Effector memory CD8-positive, alpha-beta T cell (primary cell): ENCODE measurements at places on chromosomes 12 and 14.

GRCh38 chr12:54725233-54725843, 77.2 kb upstream of the DCD start:
- no peak overlapping the region for H3K4me3 ChIP-seq
- H3K27ac ChIP-seq = peak overlapping the region; percentile 5
- no peak for DNase-seq
- H3K36me3 ChIP-seq = no peaks in the 10 kb centered on the region
- H3K4me1 ChIP-seq = peaks cover 4% of the 10 kb centered on the region

GRCh38 chr12:68326716-68327115, 5.4 kb downstream of the MDM1 start:
- H3K27ac ChIP-seq = no peak overlapping the region
- H3K36me3 ChIP-seq = peaks cover 12% of the 10 kb centered on the region
- H3K4me1 ChIP-seq = peaks cover 12% of the 10 kb centered on the region
- H3K4me3 ChIP-seq = no peak overlapping the region
- H3K27me3 ChIP-seq = no peaks in the 10 kb centered on the region
- DNase-seq = no peak

- peak overlapping the region; percentile 8 for H3K27ac ChIP-seq
- no peak for DNase-seq
- H3K4me1 ChIP-seq = no peaks in the 10 kb centered on the region
Observed at GRCh38 chr14:52013984-52014600, 24.7 kb downstream of the RTRAF start.

DNA sequence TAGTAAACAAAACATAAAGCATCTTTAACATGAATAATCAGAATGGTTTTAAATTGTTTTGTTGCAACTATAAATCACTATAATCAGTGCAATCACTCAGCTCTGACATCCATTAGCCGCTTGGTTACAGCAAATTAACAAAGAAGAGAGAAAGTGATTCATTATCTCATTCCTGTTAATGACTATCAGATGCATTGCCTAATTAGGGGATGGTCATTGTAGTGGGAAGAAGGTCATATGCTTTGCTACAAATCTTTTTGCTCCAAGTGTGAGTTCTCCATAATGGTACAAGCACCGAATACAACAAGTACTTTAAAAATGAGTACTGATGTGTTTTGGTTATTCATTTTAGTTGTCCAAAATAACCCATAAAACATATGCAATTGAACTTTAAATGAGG, 272.0 kb downstream of the AKAP6 start:
- H3K27ac ChIP-seq = no peak overlapping the region
- DNase-seq = no peak
- H3K36me3 ChIP-seq = no peaks in the 10 kb centered on the region
- no peak overlapping the region for H3K4me3 ChIP-seq
- H3K27me3 ChIP-seq = no peaks in the 10 kb centered on the region

GRCh38 chr12:123954647-123955350, 17.8 kb downstream of the CCDC92 start:
- no peak for DNase-seq
- no peaks in the 10 kb centered on the region for H3K27me3 ChIP-seq
- H3K4me1 ChIP-seq = peaks cover 14% of the 10 kb centered on the region

GRCh38 chr12:93127582-93128331, 198.7 kb upstream of the EEA1 start:
- no peak overlapping the region for H3K4me3 ChIP-seq
- peaks cover 3% of the 10 kb centered on the region for H3K36me3 ChIP-seq
- H3K4me1 ChIP-seq = no peaks in the 10 kb centered on the region
- peaks cover 1% of the 10 kb centered on the region for H3K27me3 ChIP-seq
- H3K27ac ChIP-seq = no peak overlapping the region
- DNase-seq = no peak

GRCh38 chr12:45756666-45757065, 27.2 kb downstream of the ARID2 start:
- DNase-seq = no peak
- no peak overlapping the region for H3K4me3 ChIP-seq
- H3K27me3 ChIP-seq = no peaks in the 10 kb centered on the region

DNA sequence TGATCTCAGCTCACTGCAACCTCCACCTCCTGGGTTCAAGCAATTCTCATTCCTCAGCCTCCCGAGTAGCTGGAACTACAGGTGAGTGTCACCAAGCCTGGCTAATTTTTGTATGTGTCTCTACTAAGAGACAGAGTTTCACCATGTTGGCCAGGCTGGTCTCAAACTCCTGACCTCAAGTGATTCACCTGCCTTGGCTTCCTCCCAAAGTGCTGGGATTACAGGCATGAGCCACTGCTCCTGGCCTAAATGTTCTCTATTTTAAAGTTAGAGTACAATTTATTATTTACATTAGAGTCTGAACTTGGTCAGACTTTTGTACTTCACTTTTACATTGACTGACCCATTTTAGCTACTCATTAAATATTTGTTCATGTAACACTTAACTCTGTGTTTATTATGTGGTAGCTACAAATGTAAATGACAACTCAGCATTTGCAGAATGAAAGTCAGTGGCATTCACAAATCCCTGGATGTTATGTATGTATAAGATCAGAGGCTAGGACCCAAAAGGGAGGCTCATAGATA, 409.6 kb downstream of the APAF1 start:
- H3K27me3 ChIP-seq = no peaks in the 10 kb centered on the region
- no peak overlapping the region for H3K4me3 ChIP-seq
- DNase-seq = no peak
- no peaks in the 10 kb centered on the region for H3K4me1 ChIP-seq
- H3K27ac ChIP-seq = no peak overlapping the region

- H3K36me3 ChIP-seq = peaks cover 3% of the 10 kb centered on the region
- H3K4me1 ChIP-seq = no peaks in the 10 kb centered on the region
- DNase-seq = no peak
- peaks cover 61% of the 10 kb centered on the region for H3K27me3 ChIP-seq
- H3K4me3 ChIP-seq = no peak overlapping the region
Observed at GRCh38 chr12:2629051-2629450, 165.7 kb upstream of the FKBP4 start.

- H3K4me3 ChIP-seq = no peak overlapping the region
- H3K27me3 ChIP-seq = no peaks in the 10 kb centered on the region
- no peak overlapping the region for H3K27ac ChIP-seq
- H3K36me3 ChIP-seq = no peaks in the 10 kb centered on the region
Observed at GRCh38 chr12:65930114-65930828, 106.0 kb downstream of the HMGA2 start.

GRCh38 chr14:54673193-54674045, 106.5 kb downstream of the SAMD4A start:
- H3K27me3 ChIP-seq = peaks cover 86% of the 10 kb centered on the region
- peaks cover 27% of the 10 kb centered on the region for H3K4me1 ChIP-seq
- DNase-seq = no peak
- H3K36me3 ChIP-seq = peaks cover 10% of the 10 kb centered on the region
- H3K27ac ChIP-seq = no peak overlapping the region

GRCh38 chr12:24062642-24063245, 113.3 kb upstream of the SOX5 start:
- no peak overlapping the region for H3K27ac ChIP-seq
- no peaks in the 10 kb centered on the region for H3K27me3 ChIP-seq
- H3K36me3 ChIP-seq = no peaks in the 10 kb centered on the region
- no peak overlapping the region for H3K4me3 ChIP-seq

DNA sequence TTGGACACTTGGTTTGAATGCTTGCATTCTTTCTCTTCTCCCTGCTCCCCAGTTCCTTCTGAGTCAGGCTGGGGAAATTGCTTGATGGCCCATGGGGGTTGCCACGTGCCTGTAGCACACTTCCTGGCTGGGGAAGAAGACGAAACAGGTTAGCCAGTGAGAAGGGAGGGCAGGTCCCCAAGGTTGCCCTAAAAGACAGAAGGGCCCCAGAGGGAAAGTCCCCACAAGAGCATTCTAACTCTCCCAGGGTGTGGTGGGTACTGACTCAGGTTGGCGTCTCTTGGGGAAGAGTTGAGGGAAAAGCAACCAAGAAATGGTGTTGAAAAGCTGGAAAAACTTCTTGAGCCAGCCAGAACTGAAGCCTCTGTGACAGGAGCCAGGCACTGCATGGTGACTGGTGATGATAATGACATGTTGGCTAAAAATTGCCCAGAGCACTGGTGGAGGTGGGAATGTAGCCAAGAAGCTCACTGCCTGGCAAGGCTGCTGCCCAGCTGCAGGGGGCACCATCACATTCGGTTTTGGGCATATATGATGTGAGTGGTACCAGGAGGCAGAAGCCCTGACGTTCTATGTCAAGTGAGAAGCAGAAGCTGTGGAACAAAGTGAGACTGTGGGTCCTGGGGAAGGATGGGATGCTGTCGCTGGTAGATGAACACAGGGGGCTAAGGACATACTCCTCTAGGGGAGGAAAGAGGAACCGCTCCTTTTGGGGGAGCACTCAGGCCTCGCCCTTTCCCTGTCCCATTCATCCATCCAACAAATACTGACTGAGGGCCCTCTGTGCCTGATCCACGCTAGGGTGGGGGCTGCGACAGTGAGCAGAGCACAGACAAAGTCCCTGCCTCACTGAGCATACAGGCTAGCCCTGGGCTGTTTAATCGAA, 8.1 kb upstream of the RABGGTA start:
- no peak for DNase-seq
- H3K4me1 ChIP-seq = peaks cover 13% of the 10 kb centered on the region
- H3K36me3 ChIP-seq = peaks cover 2% of the 10 kb centered on the region
- H3K4me3 ChIP-seq = no peak overlapping the region
- no peaks in the 10 kb centered on the region for H3K27me3 ChIP-seq

DNA sequence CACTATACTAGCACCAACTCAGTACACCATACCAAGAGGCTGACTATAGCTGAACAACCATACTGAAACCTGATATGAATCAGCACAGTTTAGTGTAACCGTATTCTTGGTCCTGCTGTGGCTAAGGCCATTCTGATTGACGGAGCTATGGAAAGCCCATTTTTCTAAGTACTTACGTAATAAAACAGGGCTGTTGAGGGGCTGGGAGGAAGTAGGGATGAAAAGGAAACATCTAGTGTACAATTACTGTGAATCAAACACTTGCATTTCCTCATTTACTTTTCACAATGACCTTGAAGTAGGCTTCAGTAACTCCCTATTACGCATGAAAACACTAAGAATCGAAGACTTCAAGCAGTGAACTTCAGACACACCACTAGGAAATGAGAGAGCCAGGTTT, 198.2 kb downstream of the BTG1 start:
- H3K27me3 ChIP-seq = no peaks in the 10 kb centered on the region
- no peak overlapping the region for H3K27ac ChIP-seq
- H3K4me1 ChIP-seq = peaks cover 8% of the 10 kb centered on the region
- no peaks in the 10 kb centered on the region for H3K36me3 ChIP-seq
- DNase-seq = no peak
- no peak overlapping the region for H3K4me3 ChIP-seq

GRCh38 chr12:110590806-110591326, 7.7 kb upstream of the PPTC7 start:
- no peak overlapping the region for H3K4me3 ChIP-seq
- peaks cover 4% of the 10 kb centered on the region for H3K36me3 ChIP-seq
- peak overlapping the region; percentile 62 for H3K27ac ChIP-seq
- no peak for DNase-seq
- H3K4me1 ChIP-seq = no peaks in the 10 kb centered on the region

DNA sequence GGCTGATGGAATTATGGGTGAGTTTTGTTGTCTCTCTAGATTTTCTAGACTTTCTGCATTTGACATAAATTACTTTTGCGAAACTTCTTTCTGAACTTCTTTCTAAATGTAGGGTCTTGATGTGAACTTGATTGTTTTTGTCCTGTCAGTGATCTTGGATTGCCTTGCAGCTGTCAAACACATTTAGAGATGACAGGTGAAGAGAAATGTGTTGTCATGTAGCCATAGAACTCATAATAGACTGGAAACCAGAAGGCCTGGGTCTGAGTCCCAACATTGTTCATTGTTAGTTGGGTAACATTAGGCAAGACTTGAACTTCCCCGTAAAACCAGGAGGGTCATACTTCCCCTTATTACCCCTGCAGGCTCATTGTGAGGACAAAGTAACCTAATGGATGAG, 109.0 kb downstream of the LRIG3 start:
- no peaks in the 10 kb centered on the region for H3K4me1 ChIP-seq
- H3K27ac ChIP-seq = no peak overlapping the region
- no peaks in the 10 kb centered on the region for H3K36me3 ChIP-seq

- peaks cover 33% of the 10 kb centered on the region for H3K4me1 ChIP-seq
- H3K36me3 ChIP-seq = peaks cover 2% of the 10 kb centered on the region
- H3K4me3 ChIP-seq = peak within 1 kb of the TSS; percentile 90
- no peaks in the 10 kb centered on the region for H3K27me3 ChIP-seq
- peak within 1 kb of the TSS; percentile 90 for H3K27ac ChIP-seq
- peak; percentile 60 for DNase-seq
Observed at GRCh38 chr12:120710031-120710804, at the start of gene UNC119B. Gene UNC119B (plus strand): TSS chr12:120710458. CDS start chr12:120710475, 17 bp downstream.

GRCh38 chr12:106452309-106452708, 94.8 kb downstream of the POLR3B start:
- DNase-seq = no peak
- H3K27me3 ChIP-seq = no peaks in the 10 kb centered on the region
- no peaks in the 10 kb centered on the region for H3K4me1 ChIP-seq
- no peak overlapping the region for H3K4me3 ChIP-seq
- H3K36me3 ChIP-seq = no peaks in the 10 kb centered on the region

GRCh38 chr14:28901631-28902030, 135.0 kb downstream of the FOXG1 start:
- H3K4me3 ChIP-seq = no peak overlapping the region
- no peak for DNase-seq
- no peaks in the 10 kb centered on the region for H3K27me3 ChIP-seq
- H3K27ac ChIP-seq = no peak overlapping the region
- H3K4me1 ChIP-seq = no peaks in the 10 kb centered on the region
- no peaks in the 10 kb centered on the region for H3K36me3 ChIP-seq

GRCh38 chr14:104794631-104794992, 936 bp downstream of the AKT1 start:
- peak overlapping the region; percentile 89 for H3K4me3 ChIP-seq
- peaks cover 31% of the 10 kb centered on the region for H3K4me1 ChIP-seq
- peak overlapping the region; percentile 88 for H3K27ac ChIP-seq
- peaks cover 33% of the 10 kb centered on the region for H3K36me3 ChIP-seq

DNA sequence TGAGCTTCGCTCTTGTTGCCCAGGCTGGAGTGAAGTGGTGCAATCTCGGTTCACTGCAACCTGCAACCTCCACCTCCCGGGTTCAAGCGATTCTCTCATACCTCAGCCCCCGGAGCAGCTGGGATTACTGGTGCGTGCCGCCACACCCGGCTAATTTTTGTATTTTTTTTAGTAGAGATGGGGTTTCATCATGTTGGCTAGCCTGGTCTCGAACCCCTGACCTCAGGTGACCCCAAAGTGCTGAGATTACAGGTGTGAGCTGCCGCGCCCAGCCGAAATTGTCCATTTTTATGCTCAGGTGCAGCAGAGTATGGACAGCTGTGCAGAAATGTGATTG, 19.2 kb upstream of the CYP46A1 start:
- H3K36me3 ChIP-seq = no peaks in the 10 kb centered on the region
- no peak overlapping the region for H3K27ac ChIP-seq
- peaks cover 77% of the 10 kb centered on the region for H3K27me3 ChIP-seq
- H3K4me1 ChIP-seq = no peaks in the 10 kb centered on the region

DNA sequence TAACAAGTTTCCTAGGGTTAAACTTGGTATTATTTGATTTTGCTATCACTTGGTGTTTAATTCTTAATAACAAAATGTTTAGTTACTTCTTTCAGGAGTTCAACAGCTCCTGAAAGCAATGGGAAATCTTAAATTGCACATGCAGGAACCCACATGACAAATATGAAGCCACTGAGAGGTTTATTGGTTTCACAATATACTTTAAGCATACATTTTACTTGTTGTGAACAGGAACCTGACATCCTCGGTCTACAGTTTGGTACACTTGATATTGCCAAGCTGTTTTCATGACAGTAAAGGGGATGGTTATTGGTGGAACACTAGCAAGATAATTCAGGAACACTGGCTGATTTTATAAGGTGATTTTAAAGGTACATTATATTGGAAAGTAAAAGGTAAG, 46.2 kb downstream of the SLC38A1 start:
- DNase-seq = no peak
- peak overlapping the region; percentile 70 for H3K4me3 ChIP-seq
- peak overlapping the region; percentile 96 for H3K27ac ChIP-seq
- peaks cover 87% of the 10 kb centered on the region for H3K4me1 ChIP-seq

- no peak overlapping the region for H3K4me3 ChIP-seq
- DNase-seq = no peak
- H3K36me3 ChIP-seq = peaks cover 4% of the 10 kb centered on the region
- H3K27ac ChIP-seq = no peak overlapping the region
Observed at GRCh38 chr12:116707751-116708150, 30.1 kb downstream of the SPRING1 start.
